ENCODE measurements at places on chromosomes 5 and 9.

DNA sequence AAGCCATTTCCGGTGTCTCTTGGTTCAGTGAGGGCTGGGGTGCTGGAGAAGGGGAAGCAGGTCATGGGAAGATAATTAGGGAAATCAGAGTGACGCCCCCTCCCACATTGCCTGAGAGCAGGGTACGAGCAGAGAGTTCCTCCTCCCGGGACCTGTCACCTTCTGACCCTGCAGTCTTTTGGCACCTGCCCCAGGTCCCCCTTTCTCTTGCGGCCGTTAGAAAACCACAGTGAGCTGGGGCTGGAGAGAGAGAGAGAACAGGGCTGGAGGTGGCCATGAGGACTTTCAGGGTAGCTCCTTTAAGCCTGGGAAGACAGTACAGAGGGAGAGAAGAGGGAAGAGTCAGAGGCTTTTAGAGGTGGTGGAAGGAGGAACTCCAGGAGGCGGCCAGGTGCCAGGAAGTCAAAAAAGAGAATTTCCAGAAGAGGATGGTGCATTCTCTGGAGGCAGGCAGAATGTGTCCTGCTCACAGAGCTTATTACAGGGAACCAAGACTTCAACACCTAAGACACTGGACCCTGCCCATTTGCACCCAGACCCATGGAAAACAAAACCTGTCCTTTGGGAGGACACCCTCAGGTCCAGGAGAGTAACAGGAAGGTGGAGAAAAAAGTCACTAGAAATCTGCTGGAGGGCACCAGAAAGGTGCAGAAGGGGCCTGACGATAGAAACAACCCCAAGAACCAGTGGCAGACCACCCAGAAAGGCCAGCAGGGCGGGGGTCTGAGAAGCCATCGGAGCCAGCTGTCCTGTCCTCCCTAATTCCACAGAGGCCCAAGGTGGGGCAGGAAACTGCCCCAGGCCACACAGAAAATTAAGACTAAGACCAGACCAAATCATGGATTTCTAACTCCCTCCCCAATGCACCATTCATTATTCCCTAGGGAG, 6.5 kb upstream of the ACSL6 start:
- no peak for DNase-seq

- DNase-seq, result no peak
These were observed 28.1 kb upstream of the RNU6ATAC start for GRCh38 chr9:134192311-134192950.

GRCh38 chr5:90894866-90895420, 336.3 kb downstream of the ADGRV1 start:
- no peak for DNase-seq

- no peak for DNase-seq
These were observed 82.1 kb downstream of the PHAX start for GRCh38 chr5:126682856-126683255.

DNA sequence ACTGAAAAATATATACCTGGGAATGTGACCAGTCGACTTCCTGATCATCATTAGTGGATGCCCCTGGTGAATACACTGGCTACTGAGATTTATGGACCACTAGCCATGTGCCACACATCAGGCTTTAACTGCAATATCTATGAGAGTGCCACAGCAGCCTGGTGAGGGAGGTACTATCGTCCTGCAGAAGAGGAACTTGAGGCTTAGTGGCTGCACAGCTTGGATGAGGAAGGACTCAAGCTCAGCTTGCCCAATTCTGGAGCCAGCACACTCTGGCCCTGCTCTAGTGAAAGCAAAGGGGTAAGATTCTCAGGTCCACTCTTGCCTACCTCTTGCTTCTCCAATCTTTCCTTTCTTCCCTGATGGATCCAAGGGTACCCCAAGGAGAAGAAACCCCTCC, 129.3 kb downstream of the ENTREP1 start:
- no peak for DNase-seq

- no peak for DNase-seq
These were observed 289.7 kb downstream of the FBXL7 start for GRCh38 chr5:15789642-15790041.

- DNase-seq, result no peak
These were observed 111.3 kb downstream of the FER start for GRCh38 chr5:108858959-108859358.

GRCh38 chr5:158966716-158967115, 133.0 kb downstream of the EBF1 start:
- DNase-seq, result no peak

DNA sequence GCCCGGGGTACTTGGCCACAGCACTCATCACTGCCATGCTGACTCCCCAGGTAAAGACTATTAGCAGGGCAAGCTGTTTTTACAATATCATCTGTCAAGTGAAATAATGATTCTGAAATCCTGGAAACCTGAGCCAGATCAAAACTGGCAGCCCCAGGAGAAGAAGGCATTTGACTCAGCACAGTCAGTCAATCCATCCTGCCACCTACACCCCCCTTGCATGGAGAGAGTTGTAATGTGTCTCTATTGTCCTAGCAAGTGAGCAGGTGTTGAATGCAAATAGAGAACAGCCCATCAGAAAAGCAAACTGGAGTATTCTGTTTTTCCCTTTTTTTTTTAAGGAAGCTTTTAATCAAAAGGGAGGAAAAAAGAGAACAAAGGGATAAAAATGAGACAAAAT, 291.2 kb downstream of the BRINP1 start:
- no peak for DNase-seq

GRCh38 chr5:136200130-136200529, 7.2 kb upstream of the SMIM32 start:
- no peak for DNase-seq

- no peak for DNase-seq
These were observed 9.3 kb downstream of the HMGXB3 start for GRCh38 chr5:150009671-150010387.

DNA sequence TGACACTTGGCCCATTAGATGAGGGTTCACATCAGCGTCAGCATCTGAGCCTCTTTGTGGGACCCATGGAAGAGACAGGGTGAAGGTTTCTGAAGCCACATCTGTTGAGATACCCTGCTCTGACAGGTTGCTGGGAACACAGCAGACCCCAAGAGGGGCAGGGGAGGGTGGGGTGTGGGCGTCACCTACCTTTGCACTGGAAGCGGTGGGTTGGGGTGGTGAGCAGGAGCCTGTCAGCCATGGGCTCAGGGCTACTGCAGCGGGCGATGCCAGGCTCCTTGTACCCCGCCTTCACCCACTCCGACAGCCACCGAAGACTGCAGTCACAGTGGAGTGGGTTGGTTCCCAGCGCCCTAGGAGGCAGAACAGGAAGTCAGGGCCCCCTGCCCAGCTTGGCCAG, 131.5 kb upstream of the PANK3 start:
- DNase-seq, result no peak

- no peak for DNase-seq
These were observed 166.4 kb upstream of the PIK3R1 start for GRCh38 chr5:68049053-68049713.

- no peak for DNase-seq
These were observed 128.0 kb downstream of the SLC1A3 start for GRCh38 chr5:36734422-36734821.

GRCh38 chr9:111094958-111095357, 56.7 kb upstream of the LPAR1 start:
- DNase-seq, result no peak
